ENCODE measurements at places on chromosomes 5 and 9.

GRCh38 chr5:9774472-9775079 lies 144.4 kb upstream of the TAS2R1 start:
- DNase-seq: no peak

DNA sequence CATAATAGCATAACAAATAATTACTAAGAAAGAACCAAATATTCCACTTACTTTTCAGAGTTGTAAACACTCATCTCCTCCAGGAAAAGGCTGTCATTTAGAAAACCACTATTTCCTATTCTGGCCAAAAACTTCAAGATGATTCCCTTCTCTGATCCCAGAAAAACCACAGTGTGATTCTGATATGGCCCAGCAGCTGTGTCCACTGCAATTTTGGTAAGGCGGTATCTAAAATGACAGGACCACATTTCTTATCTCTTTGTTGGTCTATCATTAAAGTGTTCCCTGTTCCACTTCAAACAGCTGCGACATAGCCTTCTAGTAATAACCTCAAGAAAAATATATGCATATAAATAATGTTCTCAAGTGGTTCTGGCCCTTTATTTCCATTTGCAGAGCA lies 96.1 kb downstream of the SEMA6A start:
- DNase-seq: no peak

DNA sequence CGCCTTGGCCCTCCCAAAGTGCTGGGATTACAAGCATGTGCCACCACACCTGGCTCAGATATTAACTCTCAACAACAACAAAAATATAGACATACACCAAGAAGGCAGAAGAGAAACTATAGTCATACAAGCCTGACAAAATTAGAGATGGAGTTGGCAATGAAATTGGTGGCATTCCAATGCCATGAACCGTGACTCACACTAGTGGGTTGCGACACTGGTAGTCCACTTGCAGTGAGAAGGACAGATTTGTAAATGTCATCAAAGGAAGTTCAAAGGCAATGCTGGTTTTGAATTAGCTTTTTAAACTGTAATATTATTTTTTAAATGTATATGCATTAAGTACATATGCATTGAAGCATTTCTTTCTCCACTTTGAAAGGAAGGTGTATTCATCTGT lies 8.5 kb upstream of the DNAJC25 start:
- peak; percentile 71 for DNase-seq

- peak; percentile 74 for DNase-seq
These were observed 16.5 kb downstream of the CSF2 start for GRCh38 chr5:132090107-132090506.

GRCh38 chr5:138927979-138928378 lies 52.8 kb upstream of the LRRTM2 start:
- no peak for DNase-seq

DNA sequence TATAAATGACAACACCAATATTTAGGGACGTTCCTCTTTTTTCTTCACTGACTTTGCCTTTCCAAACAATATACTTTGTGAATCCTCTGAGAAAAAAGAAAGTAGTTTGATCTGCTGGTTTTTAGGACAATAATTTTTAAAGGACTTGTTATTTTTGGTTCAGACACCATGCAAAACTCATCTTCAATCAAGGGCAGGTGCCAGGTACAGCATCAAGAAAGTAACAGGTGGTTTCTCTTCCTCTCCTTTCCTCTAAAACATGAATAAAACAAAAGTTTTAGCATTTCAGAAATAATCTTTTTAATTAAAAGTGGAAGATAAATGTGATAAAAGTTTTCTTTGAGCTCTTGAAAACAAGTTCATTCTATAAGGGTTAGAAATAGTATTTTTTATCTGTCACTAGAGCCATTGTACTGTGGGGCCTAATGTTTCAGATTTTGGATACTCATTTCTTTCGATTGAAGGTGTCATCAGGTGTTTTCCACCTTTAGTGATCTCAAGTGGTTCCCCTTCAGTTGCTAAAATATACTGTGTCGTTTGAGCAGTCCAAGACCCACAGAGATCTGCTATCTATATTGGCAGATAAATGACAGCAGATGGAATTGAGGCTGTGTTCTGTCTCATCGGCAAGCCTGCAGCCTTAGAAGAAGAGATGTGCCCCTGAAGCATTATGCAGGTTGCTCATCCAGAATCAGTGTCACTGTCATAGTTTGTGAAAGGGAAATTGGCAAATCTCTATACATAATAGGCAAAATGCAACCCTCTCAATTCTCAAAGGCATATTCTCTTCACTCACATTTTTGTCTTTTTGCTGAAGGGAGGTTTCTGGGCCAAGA lies 499.7 kb downstream of the PDE4D start:
- DNase-seq: no peak

Data from GM04504 (cell line).